ENCODE measurements at places on chromosomes 11 and 22. TPM values are rescaled to one million over a fixed set of nuclear protein-coding genes. Genes with fewer than 3 reads are reported as not detected.
A peak's percentile ranks its signal among the peaks of the same experiment; 100 is the strongest.

- peak; percentile 90 for DNase-seq
Measured at GRCh38 chr11:503179-503981, 3.7 kb downstream of the RNH1 start.

- DNase-seq: peak; percentile 30
Measured at GRCh38 chr11:74142624-74143023, 28.2 kb downstream of the C2CD3 start.

GRCh38 chr11:78467931-78468330, 50.3 kb upstream of the GAB2 start:
- DNase-seq: no peak

GRCh38 chr11:67332081-67332691, 21.2 kb downstream of the POLD4 start:
- no peak for DNase-seq

The GUCY1A2 gene
- polyA plus RNA-seq: 0.15 TPM

DNA sequence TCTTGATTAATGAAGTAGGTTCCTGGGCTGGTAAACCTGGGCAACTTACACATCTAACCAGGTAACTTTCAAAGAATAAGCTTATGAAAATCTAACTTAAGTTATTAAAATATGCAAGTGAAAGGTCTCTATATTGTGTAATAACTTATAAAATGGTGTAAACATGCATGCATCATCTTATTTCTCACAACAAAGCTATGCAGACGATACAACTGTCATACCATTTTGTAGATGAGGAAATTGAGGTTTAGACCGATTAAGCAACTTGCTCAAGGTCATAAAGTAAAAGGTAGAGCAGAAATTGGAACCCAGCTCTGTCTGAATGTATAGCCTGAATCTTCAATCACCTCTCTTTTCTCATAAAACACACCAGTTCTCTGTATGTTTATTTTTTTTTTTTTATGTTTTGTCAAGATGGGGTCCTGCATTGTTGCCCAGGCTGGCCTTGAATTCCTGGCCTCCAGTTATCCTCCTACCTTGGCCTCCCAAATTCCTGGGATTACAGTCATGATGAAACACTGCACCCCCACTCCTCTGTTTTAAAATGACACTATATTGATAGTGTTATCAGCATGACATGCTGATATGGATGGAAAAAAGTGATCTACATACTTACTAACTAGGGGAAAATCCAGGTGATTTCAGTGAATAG, 109.6 kb downstream of the SGSM3 start:
- peak; percentile 70 for DNase-seq

The OR51A4 gene
- not detected for polyA plus RNA-seq

DNA sequence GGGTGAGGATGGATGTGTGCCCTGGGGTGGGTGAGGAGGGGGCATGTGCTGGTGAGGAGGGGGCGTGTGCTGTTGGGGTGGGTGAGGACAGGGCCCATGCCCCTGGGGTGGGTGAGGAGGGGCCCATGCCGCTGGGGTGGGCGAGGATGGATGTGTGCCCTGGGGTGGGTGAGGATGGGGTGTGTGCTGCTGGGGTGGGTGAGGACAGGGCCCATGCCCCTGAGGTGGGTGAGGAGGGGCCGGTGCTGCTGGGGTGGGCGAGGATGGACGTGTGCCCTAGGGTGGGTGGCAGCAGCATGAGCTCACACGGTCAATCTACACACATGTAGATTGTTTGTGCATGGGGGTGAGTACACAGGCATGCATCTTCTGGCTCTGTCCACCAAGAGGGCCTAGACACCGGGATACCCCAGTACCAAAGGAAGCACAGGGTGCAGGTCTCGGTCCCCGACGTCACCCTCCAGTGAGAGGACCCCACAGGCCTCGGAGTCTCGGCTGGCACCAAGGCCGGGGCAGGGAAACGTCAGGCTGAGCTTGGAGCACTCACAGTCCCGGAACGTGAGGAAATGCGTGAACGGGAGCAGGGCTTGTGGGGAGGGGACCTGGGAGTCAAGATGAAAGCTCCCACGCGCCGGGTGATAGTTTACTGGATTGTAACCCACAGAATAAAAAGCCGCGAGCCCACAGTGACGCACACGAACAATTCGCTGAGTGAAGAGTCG, 37.4 kb upstream of the TOLLIP start:
- no peak for DNase-seq

DNA sequence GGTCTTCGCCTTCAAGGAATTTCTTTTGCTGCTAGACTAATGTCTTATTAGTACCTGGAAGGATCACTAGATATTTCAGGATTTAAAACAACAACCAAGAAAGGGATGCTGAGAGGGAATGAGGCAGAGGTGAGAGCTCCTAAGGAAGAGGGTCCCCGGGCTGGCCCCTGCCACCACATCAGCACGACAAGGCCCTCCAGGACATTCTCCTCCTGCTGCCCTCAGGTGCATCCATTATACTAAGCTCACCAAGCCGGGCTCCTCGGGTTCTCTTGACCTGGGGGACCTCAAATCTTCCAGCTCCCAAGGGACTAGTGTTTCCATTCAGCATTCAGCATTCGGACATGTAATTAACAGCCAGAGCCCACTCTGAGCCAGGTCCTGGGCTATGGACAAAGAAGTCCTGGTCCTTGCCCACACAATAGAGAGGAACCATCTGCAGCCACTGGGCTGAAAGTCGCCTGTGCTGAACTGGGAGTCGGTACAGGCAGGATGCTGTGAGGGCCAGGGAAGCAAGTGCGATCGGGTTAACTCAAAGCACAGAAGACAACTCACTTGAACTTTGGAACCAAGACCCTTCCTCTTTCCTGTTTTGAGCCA, 29.4 kb upstream of the OAF start:
- DNase-seq: no peak

DNA sequence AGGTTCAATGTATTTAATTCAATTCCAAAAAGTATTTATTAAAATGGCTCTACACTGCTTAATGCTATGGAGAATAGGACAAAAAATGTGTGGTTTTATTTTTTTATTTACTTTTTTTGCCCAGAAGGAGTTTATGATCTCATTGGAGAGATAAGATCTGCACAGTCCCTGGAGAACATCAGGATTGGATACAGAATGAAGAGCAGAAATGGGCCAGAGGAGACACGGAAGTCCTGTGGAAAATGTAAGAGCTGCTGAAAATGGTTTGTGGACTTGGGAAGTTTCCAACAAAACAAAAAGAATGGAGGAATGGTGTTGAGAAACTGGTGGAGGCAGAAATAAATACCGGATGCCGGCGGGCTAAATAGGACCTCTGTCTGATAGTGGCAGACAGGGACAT, 554.6 kb downstream of the OPCML start:
- no peak for DNase-seq

GRCh38 chr22:47027766-47028165, 265.3 kb downstream of the TBC1D22A start:
- no peak for DNase-seq

DNA sequence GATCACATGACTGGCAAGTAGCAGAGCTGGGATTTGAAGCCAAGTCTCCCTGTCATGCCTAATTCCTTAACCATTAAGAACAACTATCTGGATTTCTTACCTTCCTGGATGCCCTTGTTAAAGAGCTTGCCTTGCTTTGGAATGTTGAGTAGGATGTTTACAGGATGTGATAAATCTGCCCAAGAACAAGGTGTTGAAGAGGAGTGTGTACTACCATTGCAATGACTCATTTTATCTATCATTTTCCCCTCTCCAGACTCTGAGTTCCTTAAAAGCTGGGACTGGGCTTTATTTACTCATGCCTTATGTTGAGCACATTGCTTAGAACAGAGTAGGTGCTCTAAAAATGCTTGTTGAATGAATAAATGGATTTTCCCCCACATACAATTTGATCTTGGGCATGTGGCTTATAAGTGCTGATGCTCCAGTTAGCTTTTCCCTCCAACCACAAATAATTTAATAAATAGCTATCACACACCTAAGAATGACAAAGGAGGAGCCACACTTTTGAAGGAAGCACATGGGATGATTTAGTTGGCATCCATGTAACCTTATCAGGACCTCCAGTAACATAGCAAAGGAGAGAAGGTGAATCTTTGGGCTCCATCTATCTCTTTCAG, 268.6 kb upstream of the SESN3 start:
- peak; percentile 77 for DNase-seq

- DNase-seq: peak; percentile 83
Measured at GRCh38 chr11:44927174-44927661, 23.5 kb downstream of the TP53I11 start.

- peak; percentile 2 for DNase-seq
Measured at GRCh38 chr11:26106726-26107125, 225.2 kb upstream of the ANO3 start.

DNA sequence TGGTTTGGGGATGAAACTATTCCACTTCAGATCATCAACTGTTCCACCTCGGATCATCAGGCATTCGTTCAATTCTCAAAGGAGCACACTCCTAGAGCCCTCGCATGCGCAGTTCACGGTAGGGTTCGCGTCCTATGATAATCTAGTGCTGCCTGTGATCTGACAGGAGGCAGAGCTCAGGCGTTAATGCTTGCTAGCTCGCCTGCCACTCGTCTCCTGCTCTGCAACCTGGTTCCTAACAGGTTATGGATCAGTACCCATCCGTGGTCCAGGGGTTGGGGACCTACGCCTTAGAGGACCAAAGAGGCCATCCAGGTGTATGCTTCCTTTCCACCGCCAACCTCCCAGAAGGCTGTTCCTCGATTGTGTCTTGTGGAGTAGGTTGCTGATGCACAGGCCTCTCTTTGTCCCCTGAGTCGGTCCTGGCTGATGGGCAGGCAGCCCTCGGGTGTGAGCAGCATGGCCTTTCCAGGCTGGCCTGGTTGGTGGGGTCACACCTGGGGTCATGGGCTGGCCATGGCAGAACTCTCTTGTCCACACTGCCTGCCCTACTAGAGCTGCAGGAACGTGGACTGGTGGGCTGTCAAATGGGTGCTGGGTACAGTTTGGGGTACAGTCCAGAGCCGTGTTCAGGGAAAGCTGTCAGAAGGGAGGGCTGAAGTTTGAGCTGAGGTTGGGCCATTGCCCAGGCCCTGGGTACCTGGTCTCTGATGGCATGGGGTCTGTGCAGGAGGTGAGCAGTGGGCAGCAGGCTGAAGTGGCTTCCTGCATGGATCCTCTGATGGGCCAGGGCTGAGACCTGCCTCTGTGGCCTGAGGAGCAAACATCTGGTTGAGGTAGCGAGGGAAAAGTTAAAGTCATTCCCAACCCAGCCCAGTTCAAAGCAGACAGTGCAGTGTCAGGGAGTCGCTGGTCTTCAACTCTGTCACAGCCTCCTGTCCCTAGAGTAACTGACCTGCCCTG, 11.1 kb downstream of the PRDM11 start:
- DNase-seq: no peak

All from GM23248 (cell line).